Effector memory CD4-positive, alpha-beta T cell (primary cell): ENCODE measurements at places on chromosomes 1 and 21.

GRCh38 chr1:158311066-158311465, 20.3 kb downstream of the CD1B start:
- DNase-seq: no peak

GRCh38 chr1:87329051-87329525, 408 bp downstream of the LMO4 start:
- no peak for DNase-seq

- no peak for DNase-seq
Measured at GRCh38 chr21:29072873-29073221, 601 bp downstream of the CCT8 start.

DNA sequence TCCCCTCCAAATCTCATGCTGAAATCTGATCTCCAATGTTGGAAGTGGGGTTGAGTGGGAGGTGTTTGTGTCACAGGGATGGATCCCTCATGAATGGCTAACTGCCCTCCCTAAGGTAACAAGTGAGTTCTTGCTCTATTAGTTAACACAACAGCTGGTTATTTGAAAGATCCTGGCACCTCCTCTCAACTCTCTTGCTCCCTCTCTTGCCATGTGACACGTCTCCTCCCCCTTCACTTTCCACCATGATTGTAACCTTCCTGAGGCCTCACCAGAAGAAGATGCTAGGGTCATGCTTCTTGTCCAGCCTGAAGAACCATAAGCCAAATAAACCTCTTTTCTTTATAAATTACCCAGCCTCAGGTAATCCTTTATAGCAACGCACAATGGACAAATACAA, 28.5 kb downstream of the DENND2C start:
- no peak for DNase-seq

DNA sequence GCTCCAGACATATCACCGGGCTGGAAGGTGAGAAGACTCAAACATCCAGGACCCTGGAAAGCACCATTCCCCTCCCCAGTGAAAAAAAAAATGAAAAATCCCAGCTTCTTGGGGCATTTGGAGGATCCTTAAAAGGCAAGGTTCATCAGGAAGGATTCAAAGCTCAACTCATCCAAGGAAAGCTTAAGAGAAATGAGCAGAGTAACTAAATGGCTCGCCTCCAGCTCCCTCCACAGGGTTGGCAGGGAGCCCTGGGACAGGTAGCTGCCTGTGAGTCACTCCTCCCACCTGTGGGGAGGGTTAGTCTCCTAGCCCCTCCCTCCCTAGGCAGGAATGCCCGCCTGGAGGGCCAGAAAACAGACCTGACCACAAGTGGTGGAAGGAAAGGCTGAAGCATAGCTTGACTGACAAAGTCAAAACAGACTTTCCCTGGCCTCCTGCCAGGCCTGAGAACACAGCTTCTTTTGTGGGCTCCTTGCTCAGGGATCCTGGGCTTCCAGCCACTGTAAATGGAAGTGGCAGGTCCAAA, 712 bp upstream of the LAMB3 start:
- DNase-seq: no peak

DNA sequence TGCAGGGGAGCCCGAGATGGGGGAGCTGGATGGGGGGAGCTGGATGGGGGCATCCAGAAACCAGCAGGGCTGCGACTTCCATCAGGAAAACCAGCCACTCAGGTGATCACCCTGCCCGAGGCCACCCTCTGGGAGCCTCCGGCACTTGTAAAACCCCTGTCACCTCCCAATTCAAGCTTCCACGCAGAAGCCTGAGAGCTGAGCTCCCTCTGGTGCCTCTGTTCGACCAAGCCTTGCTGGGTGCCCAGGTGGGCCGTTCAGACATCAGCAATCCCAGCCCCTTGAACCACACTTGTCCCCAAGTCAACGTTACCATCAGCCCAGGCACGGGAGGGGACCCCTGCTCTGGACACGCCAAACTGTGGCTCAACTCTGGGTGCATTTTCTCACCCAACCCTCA, 59.6 kb downstream of the MEGF6 start:
- no peak for DNase-seq

- DNase-seq: no peak
Measured at GRCh38 chr21:45990741-45991605, 9.4 kb downstream of the COL6A1 start.

DNA sequence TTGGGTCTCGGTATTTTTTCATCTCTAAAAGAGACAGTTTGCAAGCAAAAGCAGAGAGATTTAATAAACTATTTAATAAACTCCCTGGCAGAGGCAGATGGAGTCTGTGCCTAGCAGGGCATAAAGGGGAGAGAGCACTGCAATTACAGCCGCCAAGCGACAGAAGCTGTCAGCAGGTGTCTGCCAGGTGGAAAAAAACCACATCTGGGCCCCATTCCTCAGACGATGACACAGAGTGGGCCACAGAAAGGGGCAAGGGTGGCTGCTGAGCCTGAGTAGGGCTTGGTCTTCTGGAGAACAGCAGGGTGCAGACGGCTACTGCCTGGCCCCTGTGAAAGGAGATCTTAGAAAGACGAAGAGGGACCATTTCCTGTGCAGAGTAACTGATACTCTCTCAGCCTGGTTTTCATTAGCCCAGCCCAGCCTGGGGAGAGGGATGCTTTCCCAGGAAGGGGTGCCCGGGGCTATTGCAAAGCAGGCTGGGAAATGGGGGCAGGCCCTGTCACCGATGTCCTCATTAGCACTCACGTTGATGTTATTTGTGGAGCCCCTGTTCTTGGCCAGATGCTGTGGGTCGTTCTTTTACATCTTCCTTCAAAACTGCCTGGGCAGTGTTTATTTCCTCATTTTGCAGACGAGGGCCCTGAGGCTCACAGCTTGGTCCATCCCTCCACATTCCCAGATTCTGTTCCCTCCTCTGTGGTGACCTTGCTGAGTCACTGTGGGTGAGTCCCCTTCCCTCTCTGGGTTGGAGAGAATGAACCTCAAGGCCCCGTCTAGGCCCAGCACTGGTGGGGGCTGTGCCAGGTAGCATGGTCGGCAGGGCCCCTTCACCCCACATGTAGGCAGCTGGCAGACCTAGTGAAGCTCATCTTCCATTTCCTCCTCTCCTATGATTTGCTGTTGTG, 472.7 kb downstream of the PTPRU start:
- DNase-seq: no peak

- no peak for DNase-seq
Measured at GRCh38 chr1:35637401-35637809, 3.9 kb downstream of the PSMB2 start.

DNA sequence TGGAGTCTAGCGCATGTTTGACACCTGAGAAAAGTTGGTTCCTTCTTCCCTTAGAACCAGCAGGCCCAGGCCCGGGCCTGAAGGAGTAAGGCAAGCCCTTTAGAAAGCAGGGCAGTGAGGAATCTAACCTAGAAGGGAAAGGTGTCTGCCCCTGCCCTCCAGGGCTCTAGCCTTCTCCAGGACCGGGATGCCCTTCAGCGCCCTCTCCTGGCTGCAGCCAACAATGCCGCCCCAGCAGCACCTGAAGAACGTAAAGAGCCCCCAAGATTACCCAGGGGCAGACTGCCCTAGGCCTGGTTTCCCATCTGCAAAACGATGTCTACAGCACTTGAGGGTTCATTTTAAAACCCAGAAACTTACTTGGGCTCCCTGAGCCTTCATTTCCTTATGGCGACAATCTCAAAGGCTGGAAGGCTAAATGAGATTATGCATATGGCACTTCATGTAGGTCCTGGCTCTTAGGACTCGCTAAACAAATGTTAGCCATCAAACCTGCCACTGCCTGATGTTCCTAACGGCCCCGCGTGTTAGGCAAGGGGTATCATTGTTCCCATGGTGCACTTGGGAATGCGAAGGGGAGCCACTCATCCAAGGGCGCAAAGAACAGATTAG, 106.7 kb upstream of the KLHDC7A start:
- no peak for DNase-seq

- no peak for DNase-seq
Measured at GRCh38 chr1:7581754-7582459, 189.2 kb upstream of the VAMP3 start.

DNA sequence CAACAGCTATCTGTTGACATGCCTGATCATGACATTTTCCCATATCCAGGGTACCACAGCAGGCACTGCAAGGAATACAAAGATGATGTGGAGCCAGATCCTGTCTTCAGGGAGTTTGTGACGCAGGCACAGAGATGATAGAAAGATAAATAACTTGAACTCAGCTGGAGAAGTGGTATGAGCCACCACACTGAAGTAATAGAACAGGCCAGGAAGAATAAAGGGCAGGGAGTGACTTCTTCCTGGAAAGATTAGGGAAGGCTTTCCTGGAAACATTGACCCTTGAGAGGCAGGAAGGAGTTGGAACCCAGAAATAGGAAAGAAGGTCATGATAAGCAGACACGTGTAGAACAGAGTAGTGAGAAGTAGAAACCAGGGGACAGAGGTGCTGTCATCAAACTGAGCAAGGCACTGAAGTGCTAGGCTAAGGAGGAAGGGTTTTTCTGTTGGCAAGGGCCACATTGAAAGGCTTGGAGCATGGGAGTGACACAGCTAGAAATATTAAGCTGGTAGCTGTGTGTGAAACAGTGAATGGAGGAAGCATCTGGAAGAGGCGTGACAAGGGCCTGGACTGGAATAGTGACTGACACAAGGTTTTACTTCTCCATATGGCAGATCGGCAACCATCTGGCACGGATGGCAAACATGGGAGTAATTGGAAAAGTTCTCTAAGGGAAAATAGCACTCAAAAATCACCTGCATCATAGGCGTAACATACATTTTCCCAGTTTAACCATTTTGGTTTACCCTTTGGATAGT, 68.4 kb downstream of the AK5 start:
- DNase-seq: no peak

DNA sequence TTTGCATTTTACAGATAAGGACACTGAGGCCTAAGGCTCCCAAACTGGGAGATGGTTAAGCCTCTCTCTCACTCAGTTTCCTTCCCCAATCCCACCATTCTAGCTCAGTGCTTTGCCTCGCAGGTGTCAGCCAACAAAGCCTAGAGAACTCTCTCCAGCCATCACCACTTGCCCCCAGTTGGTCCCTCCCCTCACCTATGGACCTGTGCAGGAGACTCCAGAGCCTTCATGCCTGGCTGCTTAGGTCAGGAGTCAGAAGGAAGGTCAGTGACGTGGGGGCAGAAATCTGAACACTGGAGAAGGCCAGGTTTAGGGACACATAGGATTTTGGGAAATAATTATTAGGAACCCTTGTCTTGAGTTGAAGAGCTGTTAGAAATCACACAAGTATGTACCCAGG, 295.3 kb downstream of the PTPRU start:
- no peak for DNase-seq

DNA sequence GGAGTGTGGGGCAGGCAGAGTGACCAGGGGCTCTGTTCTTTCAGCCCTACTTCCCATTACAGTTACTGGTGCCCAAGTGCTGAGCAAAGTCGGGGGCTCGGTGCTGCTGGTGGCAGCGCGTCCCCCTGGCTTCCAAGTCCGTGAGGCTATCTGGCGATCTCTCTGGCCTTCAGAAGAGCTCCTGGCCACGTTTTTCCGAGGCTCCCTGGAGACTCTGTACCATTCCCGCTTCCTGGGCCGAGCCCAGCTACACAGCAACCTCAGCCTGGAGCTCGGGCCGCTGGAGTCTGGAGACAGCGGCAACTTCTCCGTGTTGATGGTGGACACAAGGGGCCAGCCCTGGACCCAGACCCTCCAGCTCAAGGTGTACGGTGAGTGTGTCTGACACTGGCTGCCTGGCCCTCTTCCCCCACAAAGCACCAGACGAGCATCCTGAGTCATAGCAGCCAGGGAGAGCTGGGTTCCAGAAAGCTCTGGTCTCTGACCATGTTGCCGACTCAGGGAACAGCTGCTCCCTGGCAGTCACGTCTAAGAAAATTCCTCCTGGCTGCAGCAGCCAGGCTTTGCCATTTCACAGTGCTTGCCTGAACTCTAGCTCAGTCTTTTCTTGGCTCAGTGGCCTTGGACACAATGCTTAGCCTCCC, 3.3 kb downstream of the SLAMF8 start:
- DNase-seq: no peak

DNA sequence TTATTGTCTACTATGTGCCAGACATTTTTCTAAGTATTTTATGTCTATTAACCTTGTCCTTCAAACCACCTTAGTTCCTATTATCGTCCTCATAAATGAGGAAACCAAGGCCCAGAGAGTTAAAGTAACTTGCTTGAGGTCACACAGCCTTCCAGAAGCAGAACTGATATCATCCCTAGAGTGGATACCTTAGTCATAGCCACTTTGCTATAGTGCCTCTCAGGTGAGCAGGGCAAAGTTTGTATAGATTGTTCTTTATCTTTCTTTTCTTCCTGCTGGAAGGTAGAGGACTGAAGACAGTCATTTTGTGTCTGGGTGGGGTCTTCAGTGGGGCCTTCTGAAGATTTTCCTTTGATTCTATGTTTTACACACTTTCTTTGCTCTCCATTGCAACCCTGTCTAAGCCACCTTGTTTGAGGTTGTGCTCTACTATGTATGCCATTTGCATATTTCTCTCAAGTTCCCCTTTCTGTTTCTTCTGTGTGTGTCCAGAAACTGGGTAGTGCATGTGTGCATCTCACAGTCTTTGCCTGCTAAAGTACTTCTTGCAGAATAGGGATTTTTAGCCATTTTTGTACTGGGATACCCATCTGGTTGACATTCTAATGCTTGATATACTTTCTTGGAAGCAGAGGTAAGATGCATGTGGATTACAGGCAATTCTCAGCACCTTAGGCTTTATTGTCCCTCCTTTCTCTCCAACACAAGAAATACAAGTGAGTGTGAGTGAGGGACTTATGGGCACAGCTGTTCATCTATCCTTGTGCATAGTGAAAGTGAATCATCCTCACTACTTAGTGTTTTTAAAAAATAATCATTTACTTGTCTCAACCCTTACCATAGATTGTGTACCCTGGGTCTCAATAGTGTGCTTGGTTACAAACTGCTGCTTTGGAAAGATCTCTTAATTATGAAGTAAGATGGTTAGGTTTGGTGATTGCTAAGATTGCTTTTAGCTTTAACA, 207.6 kb upstream of the HMCN1 start:
- no peak for DNase-seq

DNA sequence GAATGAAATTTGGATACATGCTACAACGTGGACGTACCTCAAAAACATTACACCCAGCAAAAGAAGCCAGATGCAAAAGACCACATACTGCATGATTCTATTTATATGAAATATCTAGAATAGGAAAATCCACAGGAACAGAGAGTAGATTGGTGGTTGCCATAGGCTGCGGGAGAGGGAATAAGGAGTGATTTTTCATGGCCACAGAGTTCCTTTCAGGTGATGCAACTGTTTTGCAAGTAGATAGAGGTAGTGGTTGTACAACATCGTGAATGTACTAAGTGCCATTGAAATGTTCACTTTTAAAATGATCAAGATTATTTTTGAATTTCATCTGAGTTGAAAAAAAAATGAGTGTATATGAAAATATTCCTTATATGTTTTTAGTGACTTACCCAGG, 115.3 kb upstream of the RUNX1 start:
- no peak for DNase-seq

- peak; percentile 87 for DNase-seq
Measured at GRCh38 chr1:37553927-37554808, at the start of gene SNIP1. Gene SNIP1, minus strand, starts transcription at chr1:37554293. Its CDS starts 64 bp downstream, at chr1:37554229.

DNA sequence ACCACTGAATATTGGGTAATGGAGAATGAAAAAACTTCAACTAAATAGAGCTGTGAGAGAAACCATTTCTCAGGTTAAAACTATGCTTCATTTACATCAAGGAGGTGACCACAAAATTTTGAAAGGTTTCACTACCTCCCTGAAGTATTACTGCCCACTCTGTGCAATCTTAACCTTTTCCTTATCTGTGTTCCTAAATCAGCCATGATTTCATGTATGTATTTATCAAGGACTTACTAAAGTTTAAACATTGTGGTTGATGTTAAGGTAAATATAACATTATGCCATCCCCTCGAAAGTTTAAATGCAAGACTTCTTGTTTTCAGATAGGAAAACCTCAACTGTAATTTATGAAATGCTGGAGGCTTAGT, 84.4 kb downstream of the CLEC20A start:
- no peak for DNase-seq

- no peak for DNase-seq
Measured at GRCh38 chr1:39652105-39652504, 12.7 kb upstream of the HEYL start.
